Midbrain (tissue), 1 donor: ENCODE measurements at places on chromosomes 16 and 17.

- no peak for DNase-seq
These were observed 13.7 kb downstream of the SYCE1L start for GRCh38 chr16:77212741-77213541.

DNA sequence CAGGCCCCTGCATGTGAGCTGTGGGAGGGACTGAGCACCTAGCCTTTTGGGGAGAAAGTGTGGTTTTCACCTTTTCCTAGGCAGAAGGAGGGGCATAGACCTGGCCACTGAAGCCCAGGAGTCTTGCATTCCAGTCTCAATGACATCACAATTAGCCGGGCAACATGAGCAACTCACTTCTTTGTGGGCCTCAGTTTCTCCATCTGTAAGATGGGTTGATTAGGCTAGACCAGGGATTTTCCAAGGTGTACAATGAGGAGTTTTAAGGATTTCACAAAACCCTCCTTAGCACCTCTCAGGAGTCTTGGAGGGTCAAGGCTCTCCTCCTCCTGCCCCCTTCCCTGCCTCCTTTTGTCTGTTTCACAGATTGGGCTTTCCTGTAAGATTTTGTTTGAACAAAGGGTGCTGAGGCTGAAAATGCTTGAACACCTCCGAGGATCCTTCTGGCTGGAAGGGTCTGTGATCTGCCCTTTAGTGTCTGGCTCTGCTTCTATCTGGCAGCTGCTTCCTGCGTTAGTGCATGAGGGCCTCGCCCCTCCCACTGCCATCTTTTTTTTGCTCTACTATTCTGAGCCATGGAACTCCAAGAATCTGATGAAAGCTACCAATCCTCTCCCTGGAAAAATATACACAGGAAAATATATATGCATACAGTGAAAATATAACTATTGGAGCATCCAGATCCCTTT is 52.4 kb upstream of the ETV4 start:
- no peak for DNase-seq

DNA sequence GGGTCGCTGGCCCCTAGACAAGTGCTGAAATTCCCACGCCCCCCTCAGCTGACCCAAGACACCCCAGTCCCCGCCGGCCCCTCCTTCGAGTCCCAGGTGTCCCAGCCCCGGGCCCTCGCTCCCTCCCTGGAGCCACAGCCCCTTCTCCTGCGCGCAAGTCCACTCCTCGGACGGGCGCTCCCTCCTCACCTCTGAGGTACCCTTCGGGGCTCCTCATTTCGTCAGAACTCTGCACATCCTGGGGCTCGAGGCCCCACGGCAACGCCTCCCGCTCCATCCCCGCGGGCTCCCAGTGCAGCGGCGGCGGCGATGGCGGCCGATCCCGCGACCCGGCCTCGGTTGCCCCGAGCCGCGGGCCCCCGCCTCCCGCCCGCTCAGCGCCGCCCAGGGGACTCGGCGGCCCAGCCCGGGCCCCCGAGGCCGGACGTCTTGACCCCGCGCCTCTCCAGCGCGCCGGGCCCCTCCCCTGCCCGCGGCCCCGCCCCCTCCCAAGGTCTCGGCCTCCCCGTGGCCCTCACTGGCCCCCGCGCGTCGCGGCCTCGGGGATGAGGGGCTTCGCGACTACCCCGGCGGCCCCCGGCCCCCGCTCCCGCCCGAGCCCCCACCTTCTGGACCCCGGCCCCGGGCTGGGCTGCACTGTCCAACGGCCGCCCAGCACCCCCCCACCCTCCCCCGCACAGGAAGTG is at the start of gene ZNF768:
ZNF768 (minus strand) TSS at position 430 of the 686 bp plus-strand sequence; CDS start at position 277, 153 bp downstream.
- peak; percentile 76 for DNase-seq

DNA sequence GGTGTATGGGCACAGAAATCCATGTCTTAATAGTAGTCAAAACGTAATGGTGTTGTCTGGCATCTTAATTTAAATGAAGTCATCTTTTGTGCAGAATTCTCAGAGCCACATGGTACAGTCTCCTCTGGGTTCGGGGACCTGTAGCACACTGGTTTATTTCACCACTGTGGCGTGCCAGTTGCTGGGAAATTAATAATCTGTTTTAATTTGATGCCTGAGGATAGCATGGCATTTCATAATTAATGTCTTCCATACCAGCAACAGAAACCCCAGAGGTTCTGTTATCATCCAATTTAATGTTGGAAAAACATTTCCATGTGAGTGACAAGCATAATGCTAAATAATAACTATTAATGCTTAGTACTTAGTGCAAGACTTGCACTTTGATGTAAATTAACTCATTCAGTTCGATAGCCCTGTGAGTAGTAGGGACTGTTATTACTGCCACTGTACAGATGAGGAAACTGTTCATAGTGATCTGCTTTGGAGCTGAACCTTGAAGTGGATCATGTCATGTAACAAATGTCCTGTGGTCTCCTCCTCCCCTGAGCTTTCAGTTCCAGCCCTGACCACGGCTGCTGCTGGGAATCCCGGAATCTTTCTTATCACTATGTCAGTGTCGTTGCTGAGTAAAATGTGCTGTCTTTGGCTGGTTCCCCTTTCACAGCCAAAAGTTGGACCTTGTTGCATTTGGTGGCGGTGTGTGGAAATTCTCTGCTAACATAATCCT is 51.2 kb downstream of the SNX29 start:
- no peak for DNase-seq

DNA sequence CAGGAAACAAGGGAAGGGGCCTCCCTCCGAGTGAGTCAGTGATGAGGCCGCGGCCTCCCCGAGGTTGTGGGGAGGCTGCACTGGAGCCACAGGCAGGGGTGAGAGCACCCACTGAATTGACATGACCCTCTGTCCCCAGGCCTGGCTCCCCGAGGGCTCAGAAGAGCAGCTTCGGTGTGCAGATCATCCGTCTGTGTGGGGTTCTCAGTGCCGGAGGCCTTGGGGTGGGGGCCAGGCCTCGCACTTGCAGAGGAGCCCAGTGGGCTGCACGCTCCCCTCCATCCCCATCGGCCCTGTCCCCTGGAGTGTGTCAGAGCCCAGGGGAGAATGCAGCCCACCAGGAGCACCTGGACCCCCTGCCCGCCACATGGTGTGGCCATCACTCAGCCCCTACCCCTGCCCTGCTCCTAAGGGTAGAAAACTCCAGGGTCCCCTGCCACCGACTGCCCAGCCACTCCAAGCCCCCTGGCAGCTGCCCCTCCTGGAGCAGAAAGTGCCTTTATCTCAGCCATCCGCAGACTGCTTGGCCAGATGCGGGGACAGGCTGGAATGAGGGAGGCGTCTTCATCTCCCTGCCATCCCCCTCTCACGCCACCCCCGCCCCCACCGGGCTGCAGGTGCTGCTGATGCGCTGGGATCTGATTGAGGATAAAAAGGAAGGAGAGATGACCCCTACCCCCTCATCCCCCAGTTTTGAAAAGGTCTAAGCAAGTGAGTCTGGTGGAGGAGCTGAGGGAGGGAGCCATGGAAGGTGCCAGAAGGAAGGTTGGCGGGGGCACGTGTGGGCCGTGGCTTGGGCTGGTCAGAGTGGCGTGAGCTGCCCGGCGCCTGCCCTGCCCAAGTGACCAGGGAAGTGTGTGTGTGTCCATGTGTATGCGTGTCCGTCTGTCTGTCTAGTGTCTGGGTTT is 358.3 kb downstream of the SEC14L1 start:
- DNase-seq, result no peak
